Temporal lobe (tissue), 4 donors: ENCODE measurements at places on chromosomes 6 and 20. TPM values are rescaled to one million over a fixed set of nuclear protein-coding genes. Genes with fewer than 3 reads are reported as not detected.

NAA20 gene
- 26.6 TPM for total RNA-seq

PKHD1 gene
- under 0.01 TPM for total RNA-seq

PMEPA1 gene
- 5.9 TPM for total RNA-seq

XKR7 gene
- 11.3 TPM for total RNA-seq

ADAM33 gene
- 2.0 TPM for total RNA-seq

OVOL2 gene
- 1.5 TPM for total RNA-seq

PDE7B gene
- total RNA-seq = 2.5 TPM

RANBP9 gene
- 64.9 TPM for total RNA-seq

PACRG gene
- 5.4 TPM for total RNA-seq

OR2H1 gene
- total RNA-seq = not detected

TRIM38 gene
- 0.49 TPM for total RNA-seq

TRIM40 gene
- not detected for total RNA-seq

OPN5 gene
- total RNA-seq = not detected

C20orf204 gene
- total RNA-seq = 1.2 TPM

MCCD1 gene
- not detected for total RNA-seq

SOX18 gene
- total RNA-seq = 1.2 TPM

SAPCD1 gene
- total RNA-seq = 0.74 TPM

OR2H2 gene
- not detected for total RNA-seq

CDH22 gene
- total RNA-seq = 2.2 TPM

PDE10A gene
- 54.6 TPM for total RNA-seq

MOG gene
- total RNA-seq = 0.25 TPM

FRK gene
- 0.49 TPM for total RNA-seq

ZNF311 gene
- 6.1 TPM for total RNA-seq

TGM3 gene
- total RNA-seq = 0.25 TPM

COX4I2 gene
- total RNA-seq = not detected

CST5 gene
- total RNA-seq = not detected

DEF6 gene
- 0.49 TPM for total RNA-seq

VWA7 gene
- total RNA-seq = 0.98 TPM

PGC gene
- total RNA-seq = 0.49 TPM

BLTP3A gene
- total RNA-seq = 6.1 TPM

GFRA4 gene
- not detected for total RNA-seq

GTSF1L gene
- total RNA-seq = not detected

MYB gene
- 2.5 TPM for total RNA-seq

ZNF341 gene
- 2.0 TPM for total RNA-seq

LIN28B gene
- 0.25 TPM for total RNA-seq

ROS1 gene
- total RNA-seq = under 0.01 TPM

FLRT3 gene
- 46.0 TPM for total RNA-seq

JPH2 gene
- total RNA-seq = under 0.01 TPM

ZNF318 gene
- 15.0 TPM for total RNA-seq

OOEP gene
- total RNA-seq = not detected

RAB32 gene
- total RNA-seq = 4.9 TPM

PFDN4 gene
- 144 TPM for total RNA-seq

DCDC2 gene
- 1.7 TPM for total RNA-seq

NHSL1 gene
- 42.8 TPM for total RNA-seq

SPATA2 gene
- total RNA-seq = 4.2 TPM

AHCY gene
- 31.0 TPM for total RNA-seq

CTAGE9 gene
- not detected for total RNA-seq
